ENCODE measurements at places on chromosomes 3 and 15.

DNA sequence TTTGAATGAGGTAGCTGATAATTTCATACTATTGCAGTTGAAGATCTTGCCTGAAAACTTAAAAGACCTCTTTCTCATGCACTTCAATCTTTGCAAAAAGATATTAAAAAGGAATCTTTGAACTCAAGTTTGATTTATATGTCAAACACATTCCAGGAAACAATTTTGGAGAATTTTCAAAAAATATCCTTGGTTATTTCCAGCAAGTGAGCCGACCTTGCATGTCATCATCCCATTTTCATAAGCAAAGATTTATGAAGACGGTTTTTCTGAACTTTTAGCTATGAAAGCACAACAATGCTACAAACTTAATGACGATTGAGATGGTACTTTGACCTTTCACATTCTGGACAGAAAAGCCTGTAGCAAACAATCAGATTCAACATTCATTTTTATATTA lies 95.6 kb downstream of the RFX7 start:
- no peak for DNase-seq

DNA sequence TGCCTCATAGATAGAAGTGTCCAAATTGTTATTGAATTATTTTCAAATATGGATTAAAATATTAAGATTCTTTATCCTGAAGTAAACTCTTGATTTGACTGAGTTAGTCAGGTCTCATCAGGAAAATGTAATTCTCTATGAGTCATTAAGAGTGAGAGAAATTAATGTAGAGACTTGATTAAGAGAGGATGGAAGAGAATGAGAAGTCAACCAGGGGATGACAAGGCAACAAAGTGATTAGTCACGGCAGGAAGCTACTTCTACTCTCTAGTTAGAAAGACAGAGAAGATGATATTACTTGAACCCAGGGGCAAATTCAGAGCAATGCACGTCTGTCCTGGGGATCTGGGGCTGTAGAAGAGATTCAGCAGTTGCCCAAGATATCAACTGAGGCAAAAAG lies 202.5 kb downstream of the LSAMP start:
- no peak for DNase-seq

DNA sequence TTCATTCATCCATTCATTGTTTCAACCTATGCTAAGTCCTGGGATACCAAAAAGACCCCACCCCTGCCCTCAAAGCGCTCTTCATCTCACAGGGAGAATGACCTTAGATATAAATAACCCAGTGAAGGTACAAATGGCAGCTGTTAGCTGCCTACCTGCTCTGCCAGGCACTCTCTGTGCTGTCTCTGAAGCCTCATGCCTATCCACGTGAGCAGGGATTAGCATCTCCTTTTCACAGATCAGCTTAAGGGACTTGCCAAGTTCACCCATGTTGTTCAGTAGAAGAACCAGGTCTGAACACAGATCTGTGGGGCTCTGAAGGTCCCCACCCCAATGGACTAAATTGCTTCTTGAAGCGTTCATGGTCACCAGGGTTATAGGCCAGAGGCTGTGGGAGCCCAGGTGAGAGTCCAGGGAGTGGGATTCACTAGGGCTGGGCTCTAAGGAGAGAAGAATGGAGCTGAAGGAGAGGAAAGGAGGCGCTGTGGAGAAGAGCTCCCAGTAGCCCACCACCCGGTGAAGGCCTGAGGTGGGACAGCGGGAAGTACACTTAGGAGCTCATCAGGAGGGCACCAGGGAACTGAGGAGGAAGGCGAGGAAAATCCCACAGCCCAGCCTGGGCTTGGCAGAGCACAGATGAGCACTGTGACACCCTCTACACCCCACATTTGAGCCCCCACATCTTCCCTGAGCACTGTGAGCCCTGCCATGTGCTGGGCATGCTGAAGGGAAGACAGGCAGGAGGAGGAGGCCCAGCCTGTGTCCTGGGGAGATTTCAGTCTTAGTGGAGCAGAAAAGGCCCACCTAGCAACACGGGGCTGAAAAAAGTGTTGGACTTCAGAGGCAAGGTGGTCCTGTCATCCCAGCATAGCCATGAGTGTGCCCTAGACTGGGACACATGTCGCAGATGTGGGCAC lies 20.4 kb downstream of the RBP1 start:
- no peak for DNase-seq

GRCh38 chr3:105876780-105877327 lies 8.0 kb upstream of the CBLB start:
- peak; percentile 22 for DNase-seq

- peak; percentile 24 for DNase-seq
These were observed 126.4 kb downstream of the GREM1 start for GRCh38 chr15:32844118-32844711.

GRCh38 chr3:168417016-168417415 lies 321.3 kb upstream of the GOLIM4 start:
- DNase-seq, result no peak

- DNase-seq, result no peak
These were observed 25.3 kb downstream of the CCR9 start for GRCh38 chr3:45911511-45912226.
